A673 (cell line): ENCODE measurements at places on chromosomes 12 and 14.
A peak's percentile ranks its signal among the peaks of the same experiment; 100 is the strongest.

GRCh38 chr12:114013575-114014345, 47.6 kb upstream of the RBM19 start:
- peak; percentile 37 for DNase-seq

- no peak for DNase-seq
Measured at GRCh38 chr14:68523989-68524725, 268.7 kb downstream of the ZFP36L1 start.

DNA sequence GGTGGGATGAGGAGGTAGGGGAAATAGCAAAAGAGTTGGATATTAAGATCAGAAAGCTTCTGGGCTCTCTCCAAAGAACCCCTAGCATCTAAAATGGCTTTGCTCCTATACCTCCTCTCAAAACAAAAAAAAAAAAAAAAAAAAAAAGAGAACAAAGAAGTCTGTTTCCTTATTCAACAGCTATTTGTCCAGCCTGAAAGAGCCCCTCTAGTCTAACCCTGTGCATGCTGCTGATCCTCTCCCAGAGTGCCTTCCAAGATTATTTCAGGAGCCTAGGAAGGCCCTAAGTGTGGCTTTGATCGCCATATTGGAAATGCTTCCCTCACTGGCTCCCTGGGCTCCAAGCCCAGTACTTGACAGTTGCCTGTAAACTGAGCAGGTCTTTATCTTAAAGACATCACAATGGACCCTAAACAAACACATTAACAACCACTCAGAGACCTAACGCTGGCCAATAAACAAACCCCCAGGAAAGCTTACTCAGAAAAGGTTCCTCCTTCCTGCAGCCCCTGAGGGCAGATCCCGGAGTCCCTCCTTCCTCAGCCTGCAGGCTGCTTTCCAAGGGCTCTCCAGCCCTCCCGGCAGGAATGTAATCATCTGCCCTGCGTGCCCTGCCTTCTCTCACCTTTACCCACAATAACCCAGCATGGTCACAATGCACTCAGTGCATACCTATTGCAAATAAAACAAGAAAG, 17.4 kb upstream of the COL2A1 start:
- no peak for DNase-seq

DNA sequence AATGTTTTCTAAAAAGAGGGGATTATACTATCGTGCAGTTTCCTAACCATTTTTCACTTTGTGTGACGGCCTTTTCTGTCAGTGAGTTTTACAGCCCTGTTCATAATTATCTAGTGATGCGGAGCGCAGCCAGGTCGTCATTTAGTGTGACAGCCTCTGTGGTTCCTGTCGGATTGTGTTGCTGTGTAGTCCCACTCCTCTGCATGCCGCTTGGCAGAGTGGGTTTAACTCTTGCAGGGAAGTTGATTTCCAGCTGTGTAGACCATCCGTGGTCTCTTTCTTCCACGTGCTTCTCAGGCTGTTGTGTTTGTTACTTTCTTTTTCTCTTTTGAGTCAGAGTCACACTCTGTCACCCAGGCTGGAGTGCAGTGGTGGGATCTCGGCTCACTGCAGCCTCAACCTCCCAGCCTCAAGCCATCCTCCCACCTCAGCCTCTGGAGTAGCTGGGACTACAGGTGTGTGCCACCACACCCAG, 8.6 kb downstream of the RAN start:
- DNase-seq, result no peak

DNA sequence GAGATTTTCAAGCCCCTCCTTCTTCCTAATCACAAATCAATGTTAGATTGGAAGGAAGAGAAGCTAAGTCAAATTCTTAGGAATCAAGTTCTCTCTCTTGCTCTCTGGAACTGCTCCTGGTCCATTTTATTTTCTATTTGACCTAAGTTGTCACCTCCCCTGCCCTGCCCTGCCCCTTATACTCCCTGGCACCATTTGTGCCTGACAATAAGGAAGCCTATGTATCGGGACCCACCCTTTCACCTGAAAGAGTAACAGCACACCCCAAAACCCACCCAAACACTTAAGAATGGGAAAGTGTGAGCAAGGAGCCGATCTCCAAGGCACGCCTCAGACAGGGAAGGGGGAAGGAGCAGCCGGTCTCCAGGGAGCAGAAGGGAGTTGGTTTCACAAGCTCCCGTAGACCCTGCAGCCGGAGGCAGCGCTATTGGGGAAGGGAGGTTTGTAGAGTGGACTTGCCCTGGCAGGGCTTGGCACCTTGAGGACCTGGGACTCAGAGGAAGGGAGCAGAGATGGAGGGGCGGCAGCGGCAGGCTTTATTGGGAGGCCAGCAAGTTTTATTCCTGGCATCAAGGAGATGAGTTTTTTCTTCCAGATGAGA, 1.6 kb downstream of the LRRC74A start:
- DNase-seq, result no peak

DNA sequence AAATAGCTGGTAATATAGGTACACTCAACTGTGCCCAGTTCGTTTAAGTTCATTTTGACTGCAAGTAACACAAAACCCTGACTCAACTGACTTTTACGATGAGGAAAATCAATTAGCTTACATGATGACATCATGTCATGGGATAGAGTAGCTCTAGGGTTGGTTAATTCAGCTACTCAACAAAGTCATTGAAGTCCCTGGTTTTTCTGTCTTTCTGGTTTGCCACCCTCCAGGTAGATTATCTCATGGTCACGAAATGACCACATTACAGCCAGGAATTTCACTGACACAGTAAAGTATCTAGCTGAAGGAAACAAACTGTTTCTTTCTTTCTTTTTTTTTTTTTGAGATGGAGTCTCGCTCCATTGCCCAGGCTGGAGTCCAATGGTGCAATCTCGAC, 68.5 kb upstream of the FUT8 start:
- no peak for DNase-seq

DNA sequence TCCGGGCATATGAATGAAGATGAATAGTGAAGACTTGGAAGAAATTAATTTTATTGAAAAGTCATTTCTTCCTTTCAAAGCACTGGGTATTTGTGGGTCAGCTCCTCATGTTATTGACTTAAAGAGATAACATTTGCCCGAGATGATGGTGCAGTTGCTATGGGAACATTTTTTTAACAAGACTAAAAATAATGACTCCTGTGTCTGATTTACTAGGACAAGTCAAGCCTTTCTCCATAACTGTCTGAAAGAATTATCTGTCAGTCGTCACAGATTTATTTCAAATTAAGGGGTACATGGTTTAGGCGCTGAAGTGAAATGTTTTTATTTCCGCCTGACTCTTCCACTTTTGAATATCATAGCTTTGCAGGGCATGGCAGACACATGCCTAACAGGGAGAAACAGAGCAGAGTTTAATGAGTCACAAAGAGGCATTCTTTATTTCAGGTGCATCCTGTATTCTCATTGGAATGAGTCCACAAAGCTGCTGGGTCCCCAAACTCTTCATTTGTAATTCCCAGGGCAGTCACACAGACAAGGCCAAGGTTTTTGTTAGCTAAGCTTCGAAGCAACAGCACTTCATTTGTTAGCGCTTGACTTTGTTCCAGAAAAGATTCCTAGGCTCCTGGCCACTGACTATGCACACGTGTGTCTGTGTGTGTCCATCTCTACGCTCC, 4.3 kb upstream of the GPHB5 start:
- no peak for DNase-seq

DNA sequence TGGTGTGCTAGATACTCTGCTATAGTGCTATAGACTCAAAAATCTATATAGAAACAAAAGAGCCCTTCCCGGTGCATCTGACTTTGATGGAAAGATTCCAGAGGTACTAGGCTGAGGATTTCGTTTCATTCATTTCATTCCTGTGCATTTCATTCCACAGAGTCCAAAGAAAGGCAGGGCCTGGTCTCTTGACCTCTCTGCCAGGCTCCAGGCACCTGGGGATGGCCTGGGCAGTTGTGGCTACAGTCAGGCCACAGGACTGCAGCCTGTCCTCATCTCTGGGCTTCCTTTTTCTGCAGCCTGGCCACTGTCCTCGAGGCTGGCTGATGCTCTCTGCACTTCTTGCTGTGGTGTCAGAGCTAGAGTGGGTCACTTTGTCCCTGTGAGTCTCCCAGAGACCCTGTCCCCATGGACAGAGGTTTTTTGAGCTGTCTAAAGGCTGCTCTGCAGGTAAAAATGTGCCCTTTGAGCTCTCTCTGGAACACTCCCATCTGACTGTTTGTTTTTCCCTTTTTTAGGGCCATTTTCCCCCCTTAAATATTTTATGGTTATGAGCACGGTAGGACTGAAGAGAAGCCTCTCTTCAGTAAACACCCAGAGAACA, 3.2 kb upstream of the VDR start:
- DNase-seq, result no peak

DNA sequence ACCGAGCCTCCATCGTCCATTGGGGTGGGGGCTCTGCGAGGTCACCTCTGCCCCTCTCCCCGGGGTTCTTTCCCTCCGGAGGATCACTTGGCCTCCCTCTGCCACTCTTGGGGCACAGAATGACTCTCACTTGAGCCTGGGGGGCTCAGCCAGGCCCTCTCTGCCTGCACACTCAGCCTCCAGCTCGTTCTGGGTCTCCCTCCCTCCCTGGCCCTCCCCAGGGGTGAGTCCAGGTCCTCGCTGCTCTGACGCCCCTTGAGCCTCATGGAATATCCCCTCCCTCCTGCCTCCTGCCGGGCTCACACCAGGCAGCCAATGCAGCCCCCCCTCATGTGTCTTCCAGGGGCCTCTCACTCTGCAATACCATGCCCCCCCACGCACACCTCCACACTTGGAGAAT, 17.7 kb upstream of the SFSWAP start:
- DNase-seq, result no peak

DNA sequence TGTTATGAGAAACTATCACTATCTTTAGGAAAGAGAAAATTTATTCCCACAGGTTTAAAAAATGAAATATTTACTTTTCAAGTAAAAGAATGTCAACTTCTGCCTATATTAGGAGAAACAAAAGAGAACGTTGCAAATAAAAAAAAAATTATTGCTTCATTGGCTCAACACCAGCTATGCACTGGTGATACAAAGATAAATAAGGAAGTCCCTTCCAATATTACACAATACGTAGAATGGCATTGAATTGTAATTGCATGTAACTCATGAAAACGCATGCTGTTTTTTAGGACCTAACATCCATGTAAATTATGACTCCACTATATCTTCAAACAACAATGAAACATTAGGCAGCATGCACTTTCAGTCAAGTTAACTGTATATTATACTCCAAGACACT, 56.4 kb upstream of the RERGL start:
- no peak for DNase-seq

GRCh38 chr12:75665216-75665615, 153.8 kb upstream of the KRR1 start:
- DNase-seq, result no peak

DNA sequence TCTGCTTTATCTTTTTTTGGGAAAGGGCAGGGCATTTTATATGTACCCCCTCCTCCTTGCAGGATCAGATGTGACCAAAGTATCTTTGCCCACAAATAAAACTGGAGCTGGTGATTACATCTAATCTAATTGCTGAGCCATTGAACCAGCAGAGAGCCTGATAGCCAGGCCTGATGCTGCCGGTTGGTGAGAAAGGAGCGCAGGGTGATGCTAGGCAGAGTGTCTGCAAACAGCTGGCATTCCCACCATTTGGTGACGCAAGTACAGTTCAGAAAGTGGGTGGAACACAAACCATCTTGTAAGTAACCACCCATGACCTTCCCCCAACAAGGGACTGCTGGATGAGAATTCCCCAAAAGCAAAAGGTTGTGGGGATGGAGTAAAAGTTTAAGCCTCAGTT, 12.7 kb downstream of the DPPA3 start:
- DNase-seq, result no peak

- no peak for DNase-seq
Measured at GRCh38 chr12:109630815-109631214, 57.2 kb downstream of the MVK start.

- peak; percentile 88 for DNase-seq
Measured at GRCh38 chr12:94266796-94267536, 118.6 kb downstream of the PLXNC1 start.

GRCh38 chr12:101813117-101813516, 17.6 kb downstream of the GNPTAB start:
- DNase-seq, result no peak

- no peak for DNase-seq
Measured at GRCh38 chr14:92897922-92898565, 24.9 kb upstream of the CHGA start.

DNA sequence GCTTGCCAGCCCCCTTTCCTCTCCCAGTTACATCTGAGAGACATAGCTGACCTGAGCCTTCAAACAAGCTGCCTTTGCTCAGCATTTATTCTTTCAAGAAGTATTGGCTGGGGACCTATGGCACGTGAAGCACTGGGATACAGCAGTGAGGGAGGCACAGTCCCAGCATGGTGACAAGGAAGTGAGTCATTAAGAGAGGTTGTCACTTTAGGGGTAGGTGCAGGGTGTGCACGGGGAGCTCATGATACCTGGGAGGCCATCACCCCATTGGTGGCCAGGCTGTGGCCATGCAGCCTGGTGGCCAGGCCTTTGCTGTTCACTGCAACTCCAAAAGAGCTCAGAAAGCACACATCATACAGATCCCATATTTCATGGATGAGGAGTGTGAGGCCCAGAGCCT, 5.7 kb upstream of the KRT75 start:
- no peak for DNase-seq

DNA sequence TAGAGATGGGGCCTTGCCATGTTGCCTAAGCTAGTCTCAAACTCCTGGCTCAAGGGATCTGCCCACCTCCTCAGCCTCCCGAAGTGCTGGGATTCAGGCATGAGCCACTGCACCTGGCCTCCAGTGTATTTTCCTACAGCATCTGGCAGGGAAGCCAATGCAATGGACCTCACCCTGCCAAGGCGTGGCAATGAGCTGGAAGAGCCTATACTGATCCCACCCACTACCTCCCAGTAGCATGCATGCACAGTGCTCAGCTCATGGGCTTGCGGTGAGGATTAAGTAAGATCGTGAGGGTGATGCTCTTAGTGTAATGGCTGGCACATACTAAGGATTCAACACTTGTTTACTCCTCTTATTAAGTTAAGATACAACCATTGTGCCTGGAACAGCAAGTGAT, 69.7 kb downstream of the PHLDA1 start:
- no peak for DNase-seq

- peak; percentile 63 for DNase-seq
Measured at GRCh38 chr12:69007101-69007854, 74.3 kb upstream of the CPM start.

DNA sequence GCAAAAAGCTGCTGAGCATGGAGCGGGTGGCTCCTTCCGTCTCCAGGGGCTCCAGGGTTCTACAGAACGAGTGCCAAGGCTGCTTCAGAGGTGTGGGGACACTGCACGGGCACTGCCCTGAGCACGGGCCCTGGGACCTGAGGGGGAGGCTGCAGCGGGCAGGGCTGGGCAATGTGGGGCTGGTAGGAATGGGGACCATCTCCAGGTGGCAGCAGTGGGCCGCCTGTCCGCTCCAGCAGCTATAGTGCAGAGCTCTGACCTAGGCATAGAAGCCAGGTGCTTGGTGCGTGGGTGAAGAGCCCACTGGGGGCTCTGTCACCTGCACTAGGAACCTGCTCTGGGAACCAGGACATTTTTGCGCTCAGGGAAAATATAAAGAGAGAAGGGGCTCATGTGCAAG, 22.3 kb downstream of the HDAC7 start:
- DNase-seq, result no peak

- no peak for DNase-seq
Measured at GRCh38 chr12:107537464-107538119, 148.0 kb upstream of the PWP1 start.

GRCh38 chr12:124848621-124849380, 14.9 kb downstream of the SCARB1 start:
- no peak for DNase-seq
